HFFc6 (cell line): ENCODE measurements at places on chromosomes 4 and X.

- DNase-seq, result no peak
These were observed 33.0 kb upstream of the CXCL8 start for GRCh38 chr4:73707269-73707875.

GRCh38 chr4:101230801-101231426 is 116.4 kb downstream of the PPP3CA start:
- peak; percentile 33 for DNase-seq

- no peak for DNase-seq
These were observed 5.8 kb downstream of the SRPX start for GRCh38 chrX:38214551-38215531.

GRCh38 chrX:110846071-110846470 is 50.5 kb upstream of the CHRDL1 start:
- DNase-seq, result peak; percentile 36

DNA sequence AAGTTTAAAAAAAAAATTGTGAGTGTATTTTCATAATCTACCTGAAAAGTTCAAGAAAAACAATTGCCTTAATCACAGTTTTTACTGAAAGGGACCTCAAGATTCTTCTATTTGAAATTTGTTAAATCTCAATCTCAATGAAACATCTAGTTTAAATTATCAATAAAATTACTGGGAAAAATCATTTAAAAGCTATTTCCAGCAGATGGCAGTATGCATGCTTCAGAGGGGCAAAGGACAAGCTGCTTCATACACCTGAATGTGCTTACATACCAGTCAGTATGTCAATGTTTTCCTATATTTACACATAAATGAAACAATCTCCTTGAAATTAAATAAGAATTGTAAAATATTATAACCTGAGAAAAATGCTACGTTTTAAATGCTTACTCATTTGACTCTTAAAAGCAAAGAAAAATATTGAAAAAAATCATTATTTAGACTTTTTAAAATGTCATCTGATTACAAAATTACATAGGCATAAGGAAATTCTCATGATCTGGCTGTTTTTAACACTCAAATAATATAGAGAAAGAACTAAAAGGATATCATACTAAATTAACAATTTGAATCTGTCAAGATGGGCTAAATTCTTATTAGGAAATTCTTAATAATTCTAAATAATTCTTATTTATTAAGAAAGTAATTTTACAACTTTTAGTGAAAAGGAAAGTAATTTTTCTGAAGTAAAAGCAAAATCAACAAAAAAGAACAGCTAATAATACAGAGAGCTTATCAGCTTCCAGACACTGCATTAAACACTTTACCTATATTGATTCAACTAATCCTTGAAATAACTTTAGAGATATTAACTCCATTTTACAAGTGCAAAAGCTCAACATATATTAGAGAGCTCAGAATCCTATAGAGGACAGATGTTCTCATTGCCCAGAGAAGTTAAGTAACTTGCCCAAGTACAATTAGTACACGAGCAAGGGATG is 242.1 kb downstream of the ADAMTS3 start:
- peak; percentile 22 for DNase-seq

GRCh38 chr4:146367347-146367746 is 153.0 kb downstream of the REELD1 start:
- no peak for DNase-seq

DNA sequence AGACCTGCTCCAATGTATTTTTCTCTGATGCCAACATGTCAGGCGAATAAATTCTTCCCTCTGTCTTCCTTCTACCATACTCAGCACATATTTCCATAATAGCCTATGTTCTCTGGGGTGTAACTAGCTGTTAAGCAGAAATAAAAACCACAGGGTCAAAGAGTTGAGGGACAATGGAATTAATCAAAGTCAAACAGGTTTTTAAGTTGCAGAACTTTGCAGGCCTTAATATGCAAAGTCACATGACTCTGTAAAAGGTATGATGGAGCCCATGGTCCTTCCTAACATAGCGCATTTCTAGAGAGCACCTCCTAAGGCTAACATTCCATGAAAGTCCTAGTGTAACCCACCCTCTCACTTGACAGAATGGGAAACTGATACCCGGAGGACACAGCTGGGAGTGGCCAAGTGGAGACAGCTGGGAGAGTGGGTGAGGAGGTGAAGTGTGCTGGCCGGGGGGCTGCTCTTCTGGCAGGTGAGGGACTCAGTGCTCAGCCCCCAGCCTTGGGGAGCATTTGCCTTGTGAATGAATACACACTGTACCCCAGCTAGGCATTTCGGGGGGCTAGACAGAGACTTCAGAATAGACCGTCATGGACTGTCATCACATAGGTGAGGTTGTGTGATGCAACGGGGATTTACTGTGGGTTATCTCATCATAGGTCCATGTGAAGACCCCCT is 8.4 kb upstream of the SORCS2 start:
- DNase-seq, result no peak

- DNase-seq, result no peak
These were observed 20.9 kb downstream of the NELFA start for GRCh38 chr4:1987721-1988326.

DNA sequence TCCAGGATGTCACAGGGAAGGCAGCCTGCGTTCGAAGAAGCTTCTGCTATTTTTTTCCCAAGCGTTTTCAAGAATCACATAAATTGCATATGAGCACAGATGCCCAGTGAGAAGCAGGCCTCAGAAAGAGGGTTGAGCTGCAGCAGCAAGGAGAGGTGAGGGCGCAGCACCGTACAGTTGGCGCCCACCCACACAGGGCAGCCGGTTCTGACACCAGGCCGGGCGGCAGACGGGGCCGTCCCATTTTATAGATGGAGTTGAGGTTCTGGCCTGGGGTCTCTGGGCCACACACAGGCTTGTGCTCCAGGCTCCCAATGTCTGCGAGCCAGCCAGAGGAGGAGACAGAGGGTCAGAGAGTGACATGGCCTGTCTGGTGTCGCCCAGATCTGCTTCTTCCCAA is 22.8 kb downstream of the CPZ start:
- no peak for DNase-seq

GRCh38 chr4:19266566-19266965 is 985.1 kb upstream of the SLIT2 start:
- no peak for DNase-seq

DNA sequence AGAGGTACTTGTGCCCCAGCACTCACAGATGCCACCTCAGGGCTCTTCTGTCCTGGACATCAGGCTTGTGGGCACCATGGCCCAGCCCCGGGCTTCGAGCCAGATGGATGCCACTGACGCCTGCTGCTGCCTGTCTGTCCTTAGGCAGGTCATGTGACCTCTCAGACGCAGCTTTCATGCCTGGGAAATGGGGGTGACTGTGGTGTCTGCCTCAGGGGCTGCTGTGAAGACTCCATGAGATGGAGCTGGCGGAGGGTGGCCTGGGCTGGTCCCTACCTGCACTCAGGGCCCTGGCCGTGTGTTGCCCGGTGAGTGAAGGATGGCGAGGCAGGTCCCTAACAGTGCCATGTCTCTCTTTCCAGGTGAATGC is 6.5 kb downstream of the CPZ start:
- no peak for DNase-seq

GRCh38 chr4:78581618-78582017 is 30.0 kb downstream of the ANXA3 start:
- DNase-seq, result no peak

GRCh38 chr4:33709247-33709646 is 2535.1 kb downstream of the ARAP2 start:
- peak; percentile 4 for DNase-seq

DNA sequence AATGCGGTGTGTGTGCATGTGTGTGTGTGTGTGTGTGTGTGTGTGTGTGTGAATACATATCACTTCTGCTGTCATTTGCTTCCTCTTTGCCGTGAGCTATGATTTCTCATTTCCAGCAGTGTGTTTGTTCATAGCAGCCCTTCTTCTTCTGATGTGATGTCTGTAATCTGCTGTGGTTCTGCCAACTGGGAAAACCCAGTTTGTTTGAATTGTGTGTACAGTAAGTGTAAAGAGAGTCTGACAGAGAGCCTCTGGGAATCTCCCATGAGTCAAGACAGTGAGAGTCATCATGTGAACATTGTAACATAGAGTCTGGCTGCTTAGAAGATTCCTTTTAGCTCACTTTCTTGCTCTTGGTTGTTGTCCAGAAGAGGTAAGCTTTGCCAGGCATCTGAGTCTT is 8.4 kb upstream of the NWD2 start:
- DNase-seq, result no peak

DNA sequence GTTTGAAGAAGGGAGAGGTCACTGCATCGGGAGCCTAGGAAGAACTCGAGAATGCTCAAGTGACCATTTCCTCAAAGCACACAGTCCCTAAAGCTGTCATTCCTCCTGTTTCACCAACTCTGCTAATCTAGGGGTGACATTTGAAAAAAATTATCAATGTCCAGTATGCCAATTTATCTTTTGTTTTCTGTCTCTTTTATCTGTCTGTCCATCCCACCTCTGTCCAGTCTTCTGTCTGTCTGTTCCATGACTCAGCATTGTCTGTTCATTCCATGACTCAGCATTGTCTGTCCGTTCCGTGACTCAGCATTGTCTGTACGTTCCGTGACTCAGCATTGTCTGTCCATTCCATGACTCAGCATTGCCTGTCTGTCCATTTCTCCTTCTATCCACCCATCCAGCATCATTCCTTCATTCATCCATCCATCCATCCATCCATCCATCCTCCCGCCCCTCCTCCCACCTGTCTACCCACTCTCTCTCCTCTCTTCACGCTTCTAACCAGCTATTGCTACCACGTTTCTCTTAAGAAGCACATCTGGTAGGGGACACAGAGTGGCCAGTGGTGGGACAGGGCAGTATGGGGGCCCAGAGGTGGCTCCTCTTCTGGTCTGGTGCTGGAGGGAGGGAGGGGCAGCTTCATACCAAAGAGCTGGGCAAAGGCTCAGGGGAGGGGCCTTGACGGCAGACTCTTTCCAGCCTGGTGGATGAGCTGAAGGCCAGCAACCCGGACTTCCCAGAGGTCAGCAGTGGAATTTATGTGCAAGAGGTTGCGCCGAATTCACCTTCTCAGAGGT is 34.1 kb downstream of the HTRA3 start:
- DNase-seq, result peak; percentile 95

DNA sequence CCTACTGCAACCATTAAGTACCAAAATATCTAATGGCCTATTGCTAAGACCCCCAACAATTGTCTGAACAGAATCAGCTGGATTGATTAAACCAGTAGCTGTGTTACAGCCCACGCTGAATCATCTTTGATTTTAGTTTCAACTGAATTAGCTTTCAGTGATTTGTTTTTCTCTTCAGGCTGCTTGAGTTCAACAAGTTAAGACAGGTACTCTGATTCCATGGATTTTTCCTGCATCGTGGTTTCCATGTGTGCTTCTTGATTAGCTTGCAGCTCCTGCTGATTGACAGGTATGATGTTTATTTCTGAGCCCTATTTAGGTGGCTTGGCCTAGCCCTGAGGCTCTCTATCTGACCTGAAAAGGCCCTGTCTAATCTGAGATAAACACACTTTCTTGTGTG is 91.3 kb downstream of the GUCY2F start:
- DNase-seq, result no peak

GRCh38 chrX:15158736-15159406 is 111.0 kb downstream of the ASB9 start:
- no peak for DNase-seq

DNA sequence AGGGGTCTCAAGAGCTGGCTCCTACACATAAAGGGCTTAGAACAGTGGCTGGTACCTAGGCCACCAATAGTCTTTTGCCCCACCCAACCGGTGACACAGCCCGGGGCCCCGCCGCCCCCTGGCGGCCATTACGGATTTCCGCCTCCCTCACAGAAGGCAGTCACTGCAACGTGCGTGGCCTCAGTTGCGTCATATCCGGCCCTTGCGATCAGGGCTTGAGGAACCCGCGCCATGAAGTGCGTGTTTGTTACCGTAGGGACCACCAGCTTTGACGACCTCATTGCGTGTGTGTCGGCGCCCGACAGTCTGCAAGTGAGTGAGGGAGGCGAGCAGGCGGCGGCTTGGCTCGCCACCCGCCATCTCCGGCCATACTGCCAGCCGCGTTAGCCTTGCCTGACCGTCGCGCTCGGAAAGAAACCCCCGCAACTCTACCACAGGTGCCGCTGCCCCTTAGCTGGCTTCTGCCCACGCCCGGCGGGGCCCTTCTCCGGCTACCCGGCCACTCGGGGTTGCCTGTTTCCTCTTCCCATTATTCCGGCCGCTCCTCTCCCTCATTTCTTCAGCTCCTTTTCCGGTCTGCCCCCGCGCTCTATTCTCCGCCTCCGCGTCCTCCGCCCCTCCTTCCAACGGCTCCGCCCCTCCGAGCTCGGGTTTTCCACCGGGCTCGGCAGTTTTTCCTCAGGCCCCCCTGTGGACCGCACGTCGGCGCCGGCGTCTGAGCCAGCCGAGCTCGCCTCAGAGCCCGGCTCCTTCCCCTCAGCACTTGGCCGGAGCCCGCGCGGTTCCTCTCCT is at the start of gene ALG13:
Gene ALG13, plus strand, starts transcription at position 183 of the 792 bp plus-strand sequence. Its CDS starts 49 bp downstream, at position 232.
- DNase-seq, result peak; percentile 77

DNA sequence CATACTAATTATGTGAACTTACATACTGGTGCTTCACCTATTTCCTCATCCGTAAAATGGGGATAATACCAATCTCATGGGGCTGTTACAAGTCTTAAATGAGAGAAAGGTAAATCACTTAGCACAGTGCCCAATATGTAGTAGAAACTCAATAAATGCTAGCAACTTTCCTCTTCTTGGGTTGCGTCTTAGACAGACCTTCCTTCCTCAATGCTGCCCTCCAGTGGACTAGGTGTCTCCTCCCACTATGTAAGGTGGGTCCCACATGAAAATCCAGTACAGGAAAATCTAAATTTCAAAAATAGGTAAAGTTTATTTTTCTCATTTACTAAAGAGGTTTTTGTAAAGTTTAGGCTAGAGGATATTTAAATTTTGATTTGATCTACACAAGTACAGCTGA is 20.6 kb downstream of the ZDHHC9 start:
- DNase-seq, result no peak

GRCh38 chrX:41153448-41153847 is 68.2 kb downstream of the USP9X start:
- DNase-seq, result no peak

- DNase-seq, result peak; percentile 62
These were observed 149.8 kb downstream of the STIM2 start for GRCh38 chr4:27010334-27010940.

GRCh38 chr4:149799546-149799945 is 16.1 kb downstream of the IQCM start:
- DNase-seq, result no peak

DNA sequence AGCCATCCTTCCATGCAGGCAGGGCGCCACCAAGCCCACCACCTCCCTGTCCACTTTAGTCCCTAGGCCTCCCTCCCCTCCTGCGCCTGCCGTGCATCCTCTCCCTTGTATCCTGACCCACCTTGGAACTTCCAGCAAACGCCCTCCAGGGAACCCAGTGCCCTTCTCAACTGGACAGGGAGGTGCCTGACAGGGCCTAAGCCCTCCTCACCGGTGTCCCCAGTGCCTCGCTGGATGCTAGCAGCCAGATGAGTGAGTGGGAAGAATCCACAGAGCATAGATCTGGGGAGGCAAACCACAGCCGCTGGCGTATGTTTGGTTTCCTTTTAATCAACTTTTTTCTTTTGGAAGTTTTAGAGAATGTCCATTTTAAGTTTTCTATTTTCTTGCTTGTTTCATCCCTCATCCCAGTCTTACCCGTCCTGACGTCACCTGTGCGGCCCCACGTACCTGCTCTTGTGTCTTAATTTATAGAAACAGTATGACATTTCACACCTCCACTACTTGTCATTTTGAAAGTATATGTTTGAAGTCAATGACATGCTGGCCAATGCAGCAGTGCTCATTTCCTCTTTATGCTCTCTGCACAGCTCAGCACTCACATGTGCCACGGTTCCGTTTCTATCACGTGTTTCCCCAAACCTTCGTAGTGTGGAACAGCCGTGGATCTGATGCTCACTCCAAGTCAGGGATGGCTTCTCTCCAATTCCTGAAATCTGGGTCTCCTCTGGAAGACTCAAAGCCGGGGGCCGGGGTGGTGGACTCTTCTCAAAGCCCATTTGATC is 3.4 kb upstream of the HMX1 start:
- DNase-seq, result no peak
